ENCODE measurements at places on chromosomes 1 and 21. TPM values are rescaled to one million over a fixed set of nuclear protein-coding genes. Genes with fewer than 3 reads are reported as not detected.

DNA sequence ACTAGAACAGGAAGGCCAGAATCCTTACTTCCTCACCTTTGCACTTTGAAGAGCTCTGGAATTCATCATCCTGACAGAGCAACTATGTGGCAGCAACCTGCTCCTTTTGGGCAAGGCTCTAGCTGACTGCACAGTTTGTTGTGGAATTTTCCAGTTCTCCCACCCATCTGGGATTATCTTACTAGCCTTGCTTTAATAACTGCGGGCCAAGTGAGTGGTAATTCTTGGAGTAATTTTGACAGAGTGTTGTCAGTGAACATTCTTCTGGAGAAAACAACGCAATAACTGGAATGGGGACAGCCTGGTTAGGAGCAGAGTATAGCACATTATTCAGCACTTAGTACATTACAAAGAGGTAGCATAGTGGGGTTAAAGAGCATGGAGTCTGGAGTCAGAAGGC is 75.3 kb downstream of the NTMT2 start:
- H3K27me3 ChIP-seq, result no peaks in the 10 kb centered on the region
- H3K36me3 ChIP-seq, result no peaks in the 10 kb centered on the region

- H3K36me3 ChIP-seq, result peaks cover 16% of the 10 kb centered on the region
- no peaks in the 10 kb centered on the region for H3K4me1 ChIP-seq
- H3K27ac ChIP-seq, result no peak overlapping the region
- no peak overlapping the region for H3K4me3 ChIP-seq
- no peak for DNase-seq
- H3K27me3 ChIP-seq, result no peaks in the 10 kb centered on the region
Measured at GRCh38 chr1:245871915-245872314, 635.2 kb downstream of the SMYD3 start.

The FOXE3 gene
- not detected for polyA plus RNA-seq

GRCh38 chr1:10186331-10187025 is 23.9 kb upstream of the KIF1B start:
- no peak overlapping the region for H3K27ac ChIP-seq
- H3K4me1 ChIP-seq, result no peaks in the 10 kb centered on the region
- no peaks in the 10 kb centered on the region for H3K27me3 ChIP-seq
- no peak for DNase-seq
- no peaks in the 10 kb centered on the region for H3K36me3 ChIP-seq
- H3K4me3 ChIP-seq, result no peak overlapping the region

DNA sequence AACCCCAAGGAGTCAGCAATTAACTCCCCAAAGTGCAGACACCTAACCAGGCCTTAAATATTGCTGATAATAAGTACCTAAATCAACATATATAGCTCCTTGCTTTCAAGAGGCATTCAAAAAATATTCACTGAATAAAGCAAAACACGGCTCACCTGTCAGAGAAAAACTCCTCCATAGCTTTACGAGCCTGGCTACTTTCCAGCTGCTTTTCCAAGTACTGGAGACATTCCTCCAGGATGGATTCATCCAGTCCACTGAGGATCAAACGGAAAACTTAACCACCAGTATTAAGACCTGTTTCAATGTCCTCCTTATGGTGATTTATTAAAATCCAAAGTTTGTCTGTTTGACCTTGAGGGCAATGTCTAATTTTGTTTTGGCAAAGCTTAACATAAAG is 44.6 kb downstream of the UBR4 start:
- DNase-seq, result no peak
- no peak overlapping the region for H3K27ac ChIP-seq
- no peaks in the 10 kb centered on the region for H3K4me1 ChIP-seq
- H3K27me3 ChIP-seq, result no peaks in the 10 kb centered on the region
- H3K4me3 ChIP-seq, result no peak overlapping the region

DNA sequence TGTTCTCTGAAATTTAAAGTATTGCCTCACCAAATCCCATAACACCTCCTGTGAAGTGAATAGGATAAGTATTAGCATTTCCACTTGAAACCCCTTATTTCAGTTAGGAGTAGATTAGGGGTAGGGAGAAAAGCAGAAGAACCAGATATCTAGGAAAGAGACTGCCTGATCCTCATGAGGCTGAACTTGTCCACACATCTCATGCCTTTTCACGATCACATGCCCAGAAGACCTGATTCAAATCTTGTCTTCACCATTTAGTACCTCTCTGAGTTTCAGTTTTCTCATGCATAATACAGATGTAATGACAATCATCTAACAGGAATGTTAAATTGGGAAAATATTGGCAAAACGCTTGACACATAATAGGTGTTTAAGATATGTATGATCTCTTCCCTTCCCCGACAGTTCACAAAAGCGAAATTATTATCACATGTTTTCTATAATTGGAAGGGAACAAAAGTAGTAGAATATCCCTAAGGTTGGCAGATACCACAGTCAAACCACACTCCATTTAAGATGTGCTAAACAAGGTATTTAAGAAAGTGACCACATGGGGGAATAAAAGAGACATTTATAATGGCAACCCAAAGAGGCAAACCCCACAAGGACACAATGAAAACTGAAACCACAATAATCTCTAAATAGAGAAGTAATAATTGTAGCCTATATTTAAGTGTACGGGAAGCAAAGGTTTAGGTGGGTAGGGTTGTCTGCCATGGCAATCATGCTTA is 25.2 kb downstream of the GFI1 start:
- peaks cover 24% of the 10 kb centered on the region for H3K4me1 ChIP-seq
- H3K36me3 ChIP-seq, result no peaks in the 10 kb centered on the region
- DNase-seq, result no peak
- no peaks in the 10 kb centered on the region for H3K27me3 ChIP-seq

- H3K4me3 ChIP-seq, result no peak overlapping the region
- no peaks in the 10 kb centered on the region for H3K4me1 ChIP-seq
Measured at GRCh38 chr1:103937763-103938357, 188.2 kb downstream of the AMY1C start.

The SUMO3 gene
- polyA plus RNA-seq, result 71.2 TPM

DNA sequence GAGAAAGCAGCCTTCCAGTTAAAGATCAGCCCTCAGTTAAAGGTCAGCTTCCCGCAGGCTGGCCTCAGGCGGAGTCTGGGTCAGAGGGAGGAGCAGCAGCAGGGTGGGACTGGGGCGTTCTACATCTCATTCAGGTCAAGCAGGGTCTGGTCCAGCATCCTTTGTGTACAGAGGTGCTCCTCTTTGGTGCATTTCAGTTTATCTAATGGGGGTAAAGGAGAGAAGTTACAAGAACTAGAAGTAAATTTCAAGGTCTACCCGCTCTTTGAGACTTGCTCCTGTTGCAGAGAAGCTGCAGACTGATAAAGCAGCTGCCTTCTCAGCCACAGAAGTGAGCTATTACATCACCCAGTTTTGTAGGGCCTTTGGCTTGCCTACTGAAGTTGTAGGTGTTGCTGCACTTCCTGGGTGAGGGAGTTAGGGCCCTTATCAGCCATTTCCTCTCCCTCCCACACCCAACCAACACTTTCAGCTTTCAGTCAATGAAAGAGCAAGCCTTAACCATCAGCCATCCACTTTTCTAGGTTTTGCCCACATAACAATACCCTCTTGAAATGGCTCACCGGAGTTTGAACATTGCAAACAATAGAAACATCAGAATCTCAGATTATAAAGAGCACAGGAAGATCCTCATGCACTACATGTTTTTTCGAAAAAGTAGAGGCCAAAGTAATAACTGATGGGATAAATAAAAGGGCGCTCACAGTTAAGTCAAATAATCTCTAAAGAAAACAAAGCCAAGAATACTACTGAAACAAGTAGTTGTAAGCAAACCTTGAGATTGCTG is 2.8 kb upstream of the NUP210L start:
- no peaks in the 10 kb centered on the region for H3K27me3 ChIP-seq
- H3K4me1 ChIP-seq, result peaks cover 23% of the 10 kb centered on the region
- DNase-seq, result no peak

GRCh38 chr1:234841710-234842231 is 231.8 kb upstream of the IRF2BP2 start:
- H3K4me3 ChIP-seq, result no peak overlapping the region
- peaks cover 3% of the 10 kb centered on the region for H3K27me3 ChIP-seq
- H3K27ac ChIP-seq, result no peak overlapping the region
- no peaks in the 10 kb centered on the region for H3K36me3 ChIP-seq
- DNase-seq, result no peak
- peaks cover 29% of the 10 kb centered on the region for H3K4me1 ChIP-seq
